GM23338 (cell line): ENCODE measurements at places on chromosomes 13 and 19. TPM values are rescaled to one million over a fixed set of nuclear protein-coding genes. Genes with fewer than 3 reads are reported as not detected.

The GFY gene
- not detected in 2 replicates for total RNA-seq

The ZNF528 gene
- total RNA-seq, result 25.5 and 38.6 TPM in 2 replicates

The ISOC2 gene
- 82.1 and 85.2 TPM in 2 replicates for total RNA-seq

DNA sequence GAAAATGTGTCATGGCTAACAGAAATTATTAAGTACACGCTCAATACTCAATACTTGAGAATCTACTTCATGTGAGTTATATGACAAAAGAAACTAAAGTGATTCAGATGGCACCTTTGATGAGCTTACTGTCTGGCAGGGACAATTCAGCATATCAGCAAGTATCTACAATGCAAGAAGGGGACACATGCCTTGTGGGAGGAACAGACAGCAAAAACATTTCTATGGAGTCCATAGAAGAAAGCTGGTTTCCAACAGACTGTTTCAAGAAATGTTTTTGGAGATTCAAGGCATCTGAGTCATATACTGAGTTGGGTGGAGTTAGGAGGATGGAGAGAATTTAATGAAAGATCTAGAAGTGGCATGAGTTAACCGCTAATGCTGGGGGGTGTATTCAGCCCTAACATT, 54.7 kb downstream of the MBNL2 start:
- DNase-seq, result no peak

DNA sequence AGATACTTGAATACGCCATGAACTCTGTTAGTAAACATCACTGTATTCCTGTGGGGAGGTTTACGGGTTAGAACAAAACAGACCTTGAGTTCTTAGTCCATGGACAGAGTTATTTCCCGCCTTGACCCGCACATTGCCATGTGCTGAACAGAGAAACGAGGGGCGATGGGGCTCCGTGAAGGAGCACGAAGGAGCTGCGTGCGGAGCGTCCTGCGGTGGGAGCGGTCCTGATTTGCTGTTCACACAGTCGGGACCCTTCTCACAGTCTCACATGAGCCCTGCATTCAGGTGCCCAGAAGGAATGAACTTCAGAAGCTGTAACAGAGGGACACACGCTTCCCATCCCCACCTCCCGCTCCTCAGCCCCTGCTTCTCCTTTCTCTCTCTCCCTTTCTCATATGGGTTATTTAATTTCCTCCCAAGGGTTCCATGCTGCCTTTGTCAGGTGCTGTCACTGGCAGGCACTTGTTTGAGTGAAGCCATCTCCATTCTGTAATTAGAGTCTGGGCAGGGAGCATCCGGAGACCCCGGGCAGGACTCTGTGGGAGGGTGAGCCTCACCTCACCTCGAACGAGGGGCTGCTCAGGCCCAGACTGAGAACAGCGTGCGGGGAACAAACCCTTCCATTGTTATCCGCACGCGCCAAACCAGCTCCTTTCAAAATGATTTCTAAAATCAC, 76.9 kb downstream of the TEX29 start:
- DNase-seq, result no peak

- no peak for DNase-seq
Observed at GRCh38 chr13:102309110-102309509, 92.7 kb downstream of the FGF14 start.

- DNase-seq, result no peak
Observed at GRCh38 chr19:19123386-19123785, 14.9 kb downstream of the TMEM161A start.
